Stimulated activated CD4-positive, alpha-beta T cell treated with anti-CD3 and anti-CD28 coated beads, TNF-alpha, amount 100 ng/mL, for 4 hours (primary cell): ENCODE measurements at places on chromosomes 5 and 9.

- no peak for DNase-seq
Observed at GRCh38 chr9:132007371-132008025, 72.2 kb downstream of the MED27 start.

DNA sequence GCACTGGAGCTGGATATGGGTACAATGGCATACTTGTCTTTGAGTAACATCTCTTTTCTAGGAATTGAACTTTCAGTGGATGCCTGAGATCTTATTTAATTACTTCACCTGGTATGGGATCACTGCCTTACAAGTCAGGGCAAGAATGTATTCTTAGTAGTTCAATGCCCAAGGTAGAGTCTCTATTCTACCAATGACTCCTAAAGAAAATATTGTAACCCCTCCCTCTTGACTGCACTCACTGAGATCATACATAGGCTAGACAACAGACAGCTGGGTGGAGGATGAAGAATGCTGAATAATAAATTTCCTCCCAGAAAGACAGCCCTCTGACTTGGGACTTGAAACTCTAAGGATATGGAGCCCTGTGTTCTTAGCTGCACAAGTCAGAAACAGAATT lies 1216.3 kb upstream of the ACO1 start:
- no peak for DNase-seq

DNA sequence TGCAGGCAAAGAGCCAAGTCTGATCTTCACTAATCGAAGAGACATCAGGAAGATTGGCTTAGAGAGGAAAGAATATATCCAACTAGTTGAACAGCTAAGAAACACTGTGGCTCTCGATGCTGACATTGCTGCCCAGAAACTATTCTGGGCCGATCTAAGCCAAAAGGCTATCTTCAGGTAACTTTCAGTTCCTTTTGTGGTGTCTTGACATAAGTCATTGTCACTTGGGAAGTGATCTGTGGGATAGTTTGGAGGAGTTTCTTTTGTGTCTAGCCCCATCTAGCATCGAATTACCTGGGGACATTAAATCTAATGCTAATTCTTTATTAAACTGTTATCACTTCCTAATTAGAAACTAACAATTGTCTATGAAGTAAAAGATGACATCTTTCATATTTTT lies 24.0 kb downstream of the VLDLR start:
- DNase-seq: no peak

GRCh38 chr5:175021321-175021720 lies 296.9 kb downstream of the MSX2 start:
- DNase-seq: no peak

DNA sequence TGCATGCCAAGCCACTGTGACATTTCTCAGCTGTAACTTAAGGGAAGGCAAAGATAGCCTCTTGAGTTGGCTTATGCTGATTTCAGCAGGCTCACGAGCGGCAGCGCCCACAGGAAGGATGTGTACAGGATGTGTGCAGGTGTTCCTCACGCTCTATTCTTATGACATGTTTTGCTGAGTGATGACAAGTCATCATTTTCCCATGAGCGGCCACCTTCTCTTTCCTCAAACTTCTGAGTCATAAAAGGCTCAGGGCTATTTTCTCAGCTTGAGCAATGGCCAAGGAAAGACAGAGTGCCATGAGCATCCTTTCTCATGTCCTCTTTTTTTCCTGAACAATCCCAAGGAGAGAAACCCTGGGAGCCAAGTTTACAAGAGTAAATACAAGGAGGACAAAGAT lies 365.9 kb downstream of the PLK2 start:
- DNase-seq: no peak
